ENCODE measurements at places on chromosomes 1 and 21. TPM values are rescaled to one million over a fixed set of nuclear protein-coding genes. Genes with fewer than 3 reads are reported as not detected.

PDE4B gene
- polyA plus RNA-seq = 3.0 TPM

- DNase-seq = no peak
Observed at GRCh38 chr1:70134148-70134547, 71.2 kb downstream of the LRRC40 start.

HSD3B1 gene
- not detected for polyA plus RNA-seq

GRCh38 chr1:234970401-234970730, 158.3 kb downstream of the TOMM20 start:
- DNase-seq = no peak

KIRREL1 gene
- polyA plus RNA-seq = 47.8 TPM

RHD gene
- polyA plus RNA-seq = not detected

Data from SK-N-SH (cell line).